Activated CD4-positive, alpha-beta T cell treated with anti-CD3 and anti-CD28 coated beads, Interleukin-2, amount 10 ng/mL, durations not matched to agents 7 days and 5 days (primary cell): ENCODE measurements at places on chromosomes 12 and 14.

DNA sequence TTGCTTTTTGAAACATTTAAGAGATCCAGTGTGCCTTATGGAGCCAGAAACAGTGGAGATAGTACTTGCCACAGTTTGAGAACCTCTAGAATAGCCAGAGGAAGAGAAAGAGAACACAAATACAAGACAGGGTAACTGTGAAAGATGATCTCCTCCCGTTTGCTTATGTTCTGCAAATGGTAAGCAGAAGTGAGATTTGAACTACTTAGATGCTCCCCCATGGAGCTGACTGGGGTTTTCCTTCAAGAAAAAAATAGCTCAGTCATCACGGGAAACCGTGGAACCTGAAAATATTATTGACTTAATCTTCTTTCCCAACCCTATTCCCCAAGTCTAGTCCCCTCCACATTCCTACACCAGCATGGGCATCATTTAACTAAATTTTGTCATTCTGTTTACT is 87.1 kb downstream of the KIF21A start:
- H3K4me1 ChIP-seq, result no peaks in the 10 kb centered on the region
- no peak for DNase-seq
- no peak overlapping the region for H3K27ac ChIP-seq
- H3K27me3 ChIP-seq, result no peaks in the 10 kb centered on the region
- no peaks in the 10 kb centered on the region for H3K36me3 ChIP-seq

DNA sequence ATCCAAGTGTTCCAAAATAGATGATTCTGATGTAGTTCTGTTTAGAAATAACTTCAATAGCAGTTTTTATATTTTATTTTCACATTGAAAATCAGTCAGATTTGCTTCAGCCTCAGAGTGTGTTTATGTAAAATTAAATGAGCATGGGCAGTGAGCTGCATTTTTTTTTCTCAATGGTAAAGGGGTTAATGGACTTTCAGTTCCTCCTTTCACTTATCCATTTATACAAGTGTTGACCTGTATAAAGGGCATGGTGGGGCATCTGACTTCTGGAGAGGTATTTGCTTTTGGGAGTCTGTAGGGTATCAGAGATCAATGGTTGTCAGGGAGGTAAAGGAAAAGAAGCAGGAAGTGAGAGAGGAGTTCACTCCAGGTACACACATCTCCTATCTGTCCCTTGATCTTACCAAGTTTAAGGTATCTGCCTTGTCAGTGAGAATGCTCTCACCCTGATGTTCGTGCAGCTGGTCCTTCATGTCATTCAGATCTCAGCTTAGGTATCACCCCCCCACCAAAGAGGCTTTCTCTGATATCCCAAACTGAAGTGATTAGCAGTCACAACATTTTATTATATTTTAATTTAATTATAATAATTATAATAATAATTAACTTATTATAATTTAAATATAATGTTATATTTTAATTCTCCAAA is 181.6 kb upstream of the LMNTD1 start:
- H3K36me3 ChIP-seq, result no peaks in the 10 kb centered on the region
- DNase-seq, result no peak
- no peak overlapping the region for H3K4me3 ChIP-seq

GRCh38 chr12:13000616-13000924 is 505 bp upstream of the HEBP1 start:
- H3K4me3 ChIP-seq, result peak overlapping the region; percentile 81
- peaks cover 29% of the 10 kb centered on the region for H3K4me1 ChIP-seq

DNA sequence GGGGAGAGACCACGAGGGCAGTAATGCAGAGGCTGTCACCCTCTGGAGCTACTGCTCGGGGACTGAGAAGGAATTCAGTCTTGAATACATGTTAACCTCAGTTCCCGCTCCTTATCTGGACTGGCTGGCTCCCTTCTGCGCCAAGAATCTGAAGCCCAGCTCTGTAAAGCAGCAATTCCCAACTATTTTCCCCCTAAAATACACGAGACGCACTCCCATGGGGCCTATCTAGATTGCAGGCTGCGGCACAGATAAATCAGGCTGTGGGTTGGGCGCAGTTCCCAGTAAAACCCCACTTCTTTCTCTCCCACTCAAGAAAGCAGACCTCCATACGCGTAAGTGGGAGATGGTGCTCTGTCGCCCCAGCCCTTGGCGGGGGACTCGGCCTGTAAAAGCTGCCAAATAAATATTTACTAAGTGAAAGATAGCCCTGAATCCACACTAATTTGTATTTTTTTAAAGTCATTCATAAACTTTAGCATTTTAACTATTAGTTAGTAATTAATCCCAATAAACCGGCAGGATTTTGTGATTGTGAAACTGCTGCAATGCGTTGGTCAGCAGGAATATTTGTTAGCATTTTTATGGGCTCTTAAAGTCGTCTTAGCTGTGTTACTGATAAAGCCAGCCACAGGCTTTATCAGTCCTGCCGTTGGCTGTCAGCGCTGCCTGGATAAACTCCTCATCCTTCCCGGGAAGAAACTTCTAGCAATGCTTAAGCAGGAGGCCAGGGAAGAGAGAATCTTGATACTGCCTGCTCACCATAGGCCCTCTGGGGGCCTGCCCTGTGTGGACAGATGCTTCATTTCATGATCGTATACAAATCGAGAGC is 17.8 kb downstream of the FBXL14 start:
- H3K27ac ChIP-seq, result no peak overlapping the region
- H3K36me3 ChIP-seq, result no peaks in the 10 kb centered on the region
- H3K4me1 ChIP-seq, result no peaks in the 10 kb centered on the region
- no peak overlapping the region for H3K4me3 ChIP-seq
- H3K27me3 ChIP-seq, result no peaks in the 10 kb centered on the region

GRCh38 chr12:108779998-108780688 is 48.8 kb upstream of the CORO1C start:
- H3K27ac ChIP-seq, result no peak overlapping the region
- H3K4me3 ChIP-seq, result no peak overlapping the region
- no peak for DNase-seq
- no peaks in the 10 kb centered on the region for H3K36me3 ChIP-seq
- no peaks in the 10 kb centered on the region for H3K4me1 ChIP-seq
- no peaks in the 10 kb centered on the region for H3K27me3 ChIP-seq

DNA sequence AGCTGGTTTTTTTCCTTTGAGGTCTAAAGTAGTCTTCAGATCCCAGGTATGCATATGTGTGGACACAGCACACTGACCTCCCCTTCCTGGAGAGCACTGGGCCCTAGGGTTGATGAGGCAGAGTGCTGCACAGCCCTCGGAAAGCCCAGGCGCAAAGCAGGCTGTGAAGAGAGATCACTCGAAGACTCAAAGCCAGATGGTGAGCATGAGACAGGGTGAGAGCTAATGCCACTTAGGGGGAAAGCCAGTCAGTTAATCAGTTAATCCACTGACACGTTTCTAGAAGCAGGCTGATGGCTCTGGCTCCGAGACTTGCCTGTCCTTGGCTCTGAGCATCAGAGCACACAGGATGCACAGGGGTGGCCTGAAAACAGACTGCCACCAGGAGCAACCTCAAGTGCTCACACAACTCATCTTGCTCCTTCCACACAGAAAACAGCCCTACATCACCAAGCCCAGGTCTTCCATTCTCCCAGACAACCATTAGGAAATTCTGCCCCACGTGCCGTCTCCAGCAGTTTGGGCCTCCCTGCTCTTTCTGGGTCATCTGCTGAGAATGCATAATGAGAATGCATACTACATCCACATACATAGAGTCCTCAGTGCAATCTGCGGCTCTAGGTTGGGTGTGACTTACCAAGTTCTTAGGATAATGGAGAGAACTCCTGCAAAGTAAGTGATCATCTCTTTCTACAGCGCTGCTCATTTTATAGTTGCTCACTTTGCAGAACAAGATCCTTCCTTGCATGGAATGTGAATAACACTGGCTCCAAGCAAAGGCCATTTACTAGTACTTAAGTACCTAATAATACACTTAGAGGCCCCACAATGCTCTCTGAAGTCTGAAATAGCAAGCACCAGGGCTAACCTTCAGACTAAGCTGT is 12.0 kb downstream of the AQP6 start:
- no peak overlapping the region for H3K27ac ChIP-seq
- no peak for DNase-seq
- no peaks in the 10 kb centered on the region for H3K4me1 ChIP-seq
- no peak overlapping the region for H3K4me3 ChIP-seq
- no peaks in the 10 kb centered on the region for H3K27me3 ChIP-seq
- H3K36me3 ChIP-seq, result peaks cover 37% of the 10 kb centered on the region

DNA sequence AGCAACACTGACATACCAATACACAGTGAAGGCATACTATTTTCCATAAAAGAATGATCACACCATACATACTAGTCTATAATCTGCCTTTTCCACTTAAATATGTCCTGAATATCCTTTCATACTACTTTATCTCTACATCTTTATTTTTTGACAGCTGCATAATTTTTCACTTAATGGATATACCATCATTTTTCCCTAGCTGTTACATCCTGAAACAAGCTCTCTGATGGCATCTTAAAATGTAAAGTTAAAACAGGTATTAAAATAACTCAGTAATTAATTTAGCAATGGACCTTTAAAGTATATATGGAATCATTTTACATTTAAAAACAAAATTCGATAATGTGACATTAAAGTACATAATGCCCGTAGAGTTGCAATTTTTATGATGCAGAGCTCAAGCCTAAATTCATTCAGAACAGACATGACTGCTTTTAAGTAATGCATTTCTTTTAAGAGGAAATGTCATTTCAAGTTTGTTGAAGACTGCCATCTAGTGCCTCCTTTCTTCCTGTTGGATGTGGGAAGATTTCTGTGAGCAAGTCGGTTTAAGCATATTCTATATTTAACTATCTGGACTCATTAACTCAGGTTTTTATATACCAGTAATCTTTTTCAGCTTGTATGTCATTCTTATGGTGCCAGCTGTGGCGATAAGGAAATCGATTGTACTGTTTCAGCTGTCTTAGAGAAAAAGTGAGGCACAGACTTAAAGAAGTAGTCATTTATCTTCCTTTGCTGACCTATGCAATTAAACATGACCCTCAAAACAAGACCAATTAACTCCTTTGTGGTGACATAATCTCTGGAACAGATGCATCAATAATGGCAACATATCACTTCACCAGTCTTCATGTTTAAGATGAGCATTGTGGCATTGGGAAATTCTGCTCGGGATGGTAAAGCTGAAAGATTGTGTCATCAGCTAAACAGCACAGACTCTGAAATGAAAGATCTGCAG is 20.3 kb downstream of the PRICKLE1 start:
- H3K36me3 ChIP-seq, result no peaks in the 10 kb centered on the region
- peaks cover 10% of the 10 kb centered on the region for H3K27me3 ChIP-seq
- H3K4me1 ChIP-seq, result no peaks in the 10 kb centered on the region
- H3K27ac ChIP-seq, result no peak overlapping the region
- no peak overlapping the region for H3K4me3 ChIP-seq

DNA sequence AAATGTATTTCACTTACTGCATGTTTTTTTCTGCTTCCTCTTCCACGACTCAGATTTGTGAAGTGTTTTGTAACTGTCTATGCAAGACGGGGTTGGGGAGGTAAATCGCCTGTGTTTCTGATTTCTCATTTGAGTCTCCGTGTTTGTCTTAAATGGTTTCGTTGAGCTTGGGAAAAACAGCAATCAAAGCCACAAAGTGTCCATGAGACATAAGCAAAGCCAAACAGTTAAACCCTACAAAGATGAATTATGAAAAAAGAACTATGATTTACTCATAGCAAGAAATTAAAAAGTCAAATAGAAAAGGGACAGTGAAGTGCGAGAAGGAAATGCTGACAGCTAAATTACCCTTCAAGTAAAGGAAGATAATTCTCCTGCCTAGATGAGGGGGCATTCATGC is 164.3 kb upstream of the TMPO start:
- H3K36me3 ChIP-seq, result no peaks in the 10 kb centered on the region
- H3K27me3 ChIP-seq, result peaks cover 7% of the 10 kb centered on the region
- H3K27ac ChIP-seq, result no peak overlapping the region
- H3K4me1 ChIP-seq, result no peaks in the 10 kb centered on the region

DNA sequence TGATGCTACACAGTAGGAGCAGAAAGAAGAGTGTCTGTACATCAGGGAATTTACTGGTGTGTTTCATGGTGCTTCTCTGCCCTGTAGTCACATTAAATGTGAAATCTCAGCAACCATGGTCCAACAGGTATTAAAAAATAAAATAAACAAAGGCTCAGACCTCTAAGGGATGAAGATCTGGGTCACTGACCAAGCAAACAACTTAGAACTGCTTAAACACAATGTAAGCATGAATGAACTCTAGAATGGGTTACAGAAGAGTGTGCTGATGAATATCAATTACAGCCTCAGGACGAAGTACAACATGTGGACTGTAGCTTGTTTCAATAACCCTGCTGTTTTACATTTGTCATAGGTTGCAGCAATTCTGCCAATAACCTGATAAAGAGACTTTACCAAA is 47.4 kb downstream of the SLC35F4 start:
- no peak overlapping the region for H3K4me3 ChIP-seq
- peaks cover 2% of the 10 kb centered on the region for H3K27me3 ChIP-seq
- H3K27ac ChIP-seq, result no peak overlapping the region
- DNase-seq, result no peak
- H3K4me1 ChIP-seq, result no peaks in the 10 kb centered on the region

GRCh38 chr14:24311837-24312615 is 724 bp downstream of the LTB4R start:
- peaks cover 84% of the 10 kb centered on the region for H3K4me1 ChIP-seq
- H3K27ac ChIP-seq, result peak overlapping the region; percentile 87
- no peaks in the 10 kb centered on the region for H3K27me3 ChIP-seq
- DNase-seq, result peak; percentile 29
- peak overlapping the region; percentile 77 for H3K4me3 ChIP-seq

DNA sequence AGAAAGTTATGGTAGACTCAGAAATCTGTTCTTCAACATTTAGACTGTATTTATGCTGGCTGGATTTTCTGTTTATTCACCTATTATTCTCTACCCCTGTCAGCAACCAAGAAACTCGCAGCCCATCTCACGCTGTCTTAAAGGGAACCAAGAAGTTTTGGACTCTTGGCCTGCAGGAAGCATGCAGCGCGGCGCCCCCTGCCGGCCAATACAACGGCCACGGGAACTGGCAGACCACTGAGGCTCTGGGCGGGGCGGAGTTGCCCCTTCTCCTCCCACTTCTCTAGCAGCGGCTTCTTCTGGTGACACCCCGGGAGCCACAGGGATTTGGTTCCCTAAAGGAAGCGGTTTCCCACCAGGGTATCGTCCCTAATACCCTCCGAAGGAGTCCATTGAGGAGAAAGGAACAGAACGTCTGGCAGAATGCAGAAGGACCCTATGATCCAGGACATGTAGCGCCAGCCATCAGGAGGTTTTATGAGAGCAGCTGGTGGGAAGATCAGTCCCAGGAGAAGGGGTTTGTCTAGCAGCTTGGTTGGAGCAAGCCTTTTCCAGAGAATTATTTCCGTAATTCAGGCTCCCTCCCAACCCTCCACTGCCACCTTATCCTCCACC is 21.0 kb upstream of the RNASE2 start:
- peak; percentile 22 for DNase-seq
- H3K4me1 ChIP-seq, result no peaks in the 10 kb centered on the region

DNA sequence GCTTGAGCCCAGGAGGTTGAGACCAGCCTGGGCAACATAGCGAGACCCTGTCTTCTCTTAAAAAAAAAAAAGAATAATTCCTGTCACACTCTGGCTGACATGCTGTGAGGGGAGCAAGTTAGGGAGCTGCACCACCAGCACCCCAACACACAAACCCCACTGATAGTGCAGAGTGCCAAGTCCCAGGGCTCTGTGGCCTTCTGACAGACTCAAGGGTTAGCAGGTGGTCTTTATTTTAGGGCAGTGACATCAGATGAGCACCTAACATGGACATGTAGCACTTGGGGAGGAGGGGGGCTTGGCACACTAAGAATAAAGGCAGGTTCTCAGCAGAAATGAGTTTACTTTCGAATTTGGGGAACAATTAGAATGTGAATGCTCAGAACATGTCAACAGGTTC is 6.8 kb downstream of the USP5 start:
- peaks cover 54% of the 10 kb centered on the region for H3K36me3 ChIP-seq
- no peak for DNase-seq
- H3K27me3 ChIP-seq, result no peaks in the 10 kb centered on the region
- no peak overlapping the region for H3K4me3 ChIP-seq
- peaks cover 9% of the 10 kb centered on the region for H3K4me1 ChIP-seq
